ENCODE measurements at places on chromosomes 12 and 14. TPM values are rescaled to one million over a fixed set of nuclear protein-coding genes. Genes with fewer than 3 reads are reported as not detected.

Gene FAM186B
- polyA plus RNA-seq = 2.4 TPM

Gene DDIT3
- polyA plus RNA-seq = 16.3 TPM

Gene PTHLH
- polyA plus RNA-seq = 2.5 TPM

Gene KRT71
- polyA plus RNA-seq = 0.30 TPM

Gene DHRS2
- polyA plus RNA-seq = 2.0 TPM

Gene MYH6
- 0.17 TPM for polyA plus RNA-seq

Gene ACOT4
- polyA plus RNA-seq = 4.3 TPM

Gene NOC4L
- polyA plus RNA-seq = 11.6 TPM

Gene FZD10
- polyA plus RNA-seq = 2.7 TPM

Gene GPR137C
- 7.7 TPM for polyA plus RNA-seq

Gene PKP2
- 22.0 TPM for polyA plus RNA-seq

Gene FOXN4
- polyA plus RNA-seq = 1.1 TPM

Gene SMOC1
- 2.4 TPM for polyA plus RNA-seq

Gene GSKIP
- 31.3 TPM for polyA plus RNA-seq

Gene ZNF891
- 7.6 TPM for polyA plus RNA-seq

Gene OR10G2
- not detected for polyA plus RNA-seq

Gene PTCSC3
- polyA plus RNA-seq = not detected

Gene RD3L
- polyA plus RNA-seq = not detected

Gene PTPRR
- polyA plus RNA-seq = 0.36 TPM

Gene TAS2R20
- 1.6 TPM for polyA plus RNA-seq

Gene FOXG1
- polyA plus RNA-seq = 0.03 TPM

Gene AQP2
- polyA plus RNA-seq = 0.76 TPM

Gene AQP5
- polyA plus RNA-seq = 6.8 TPM

Gene CERS5
- polyA plus RNA-seq = 77.3 TPM

Gene CATSPERB
- polyA plus RNA-seq = 1.2 TPM

Gene PTGER2
- polyA plus RNA-seq = 6.1 TPM

Gene NYNRIN
- 48.3 TPM for polyA plus RNA-seq

Gene SOAT2
- 0.87 TPM for polyA plus RNA-seq

Gene RESF1
- polyA plus RNA-seq = 56.0 TPM

Gene LBHD2
- not detected for polyA plus RNA-seq

Gene MGST1
- 84.0 TPM for polyA plus RNA-seq

Gene SDR9C7
- 0.53 TPM for polyA plus RNA-seq

Gene MYRFL
- 1.2 TPM for polyA plus RNA-seq

All from left renal pelvis (tissue), 4 donors.